ENCODE measurements at places on chromosomes 2 and 18.
A peak's percentile ranks its signal among the peaks of the same experiment; 100 is the strongest.

DNA sequence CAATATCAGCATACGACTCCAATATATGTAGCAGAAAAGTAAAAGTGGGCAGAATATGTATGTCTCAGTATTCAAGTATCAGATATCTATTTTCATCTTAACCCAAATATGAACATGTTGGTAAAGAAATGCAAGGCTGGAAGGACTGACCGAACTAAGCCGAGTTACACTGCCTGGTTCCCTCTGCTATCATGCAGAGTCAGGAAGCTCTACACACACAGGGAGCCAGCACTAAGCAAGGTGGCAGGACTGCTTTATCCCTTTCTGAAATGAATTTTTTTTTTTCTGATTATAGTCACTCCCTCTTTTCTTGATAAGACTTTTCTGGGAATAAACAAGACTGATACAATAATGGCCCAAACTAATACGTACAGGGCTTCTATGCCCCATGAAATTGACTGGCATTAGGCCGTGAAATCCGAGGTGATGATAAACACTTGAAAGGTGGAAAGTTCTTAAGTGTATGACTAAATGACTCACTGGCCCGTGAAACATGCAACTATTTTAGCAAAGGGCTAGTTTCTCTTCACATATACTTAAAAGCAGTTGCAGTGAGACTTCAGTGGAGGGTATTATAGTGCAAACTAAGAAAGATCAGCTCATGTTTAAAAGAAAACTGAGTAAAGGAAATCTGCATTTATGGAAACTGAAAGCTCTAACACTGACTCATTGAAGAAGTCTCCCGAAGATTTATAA lies 14.9 kb downstream of the DPP4 start:
- no peak for DNase-seq

GRCh38 chr2:11466307-11467128 lies 557 bp upstream of the E2F6 start:
- no peak for DNase-seq

DNA sequence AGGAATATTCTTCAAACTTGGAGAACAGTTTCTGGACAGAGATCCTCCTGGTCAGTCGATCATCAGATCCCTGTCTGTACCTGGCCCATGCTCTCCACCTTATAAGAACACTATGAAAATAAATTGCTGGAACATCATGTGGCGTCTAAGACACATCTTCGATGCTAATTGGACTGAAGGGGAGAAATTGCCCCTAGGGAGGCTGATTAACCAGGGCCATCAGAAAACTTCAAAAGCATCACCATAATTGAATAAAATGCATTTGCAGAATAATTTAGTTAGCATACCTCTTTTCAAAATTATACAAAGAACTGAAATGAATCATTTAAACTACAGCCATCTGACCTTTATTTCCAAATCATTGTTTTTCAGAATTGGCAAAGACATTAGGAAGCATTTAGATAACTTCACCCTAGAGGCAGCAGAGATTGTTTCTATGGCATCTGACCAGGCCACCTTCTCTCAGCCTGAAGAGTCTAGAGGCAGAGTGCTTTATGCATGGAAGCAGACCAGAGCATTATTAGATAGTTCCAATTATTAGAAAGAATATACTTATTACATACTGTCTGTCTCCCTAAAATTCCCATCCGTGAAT lies 48.9 kb upstream of the CNTNAP5 start:
- no peak for DNase-seq

DNA sequence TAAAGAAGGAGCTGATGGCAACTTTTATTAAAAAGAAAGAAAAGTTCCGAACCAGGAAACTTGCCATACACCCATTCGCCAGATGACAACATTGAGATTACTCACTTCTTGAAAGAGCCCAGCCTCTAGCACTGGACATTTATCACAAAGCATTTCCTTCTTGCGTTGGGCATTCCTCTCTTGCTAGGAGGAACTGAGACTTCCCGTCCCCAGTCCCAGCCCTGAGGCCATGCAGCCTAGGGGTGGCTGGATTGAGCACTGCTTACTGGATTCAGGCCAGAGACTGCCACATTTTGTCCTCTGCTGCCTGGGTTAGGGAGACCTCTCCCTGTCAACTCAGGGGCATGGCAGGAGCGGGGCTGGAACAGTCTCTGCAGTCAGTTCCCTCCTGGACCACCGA lies 80.1 kb downstream of the SDC1 start:
- no peak for DNase-seq

DNA sequence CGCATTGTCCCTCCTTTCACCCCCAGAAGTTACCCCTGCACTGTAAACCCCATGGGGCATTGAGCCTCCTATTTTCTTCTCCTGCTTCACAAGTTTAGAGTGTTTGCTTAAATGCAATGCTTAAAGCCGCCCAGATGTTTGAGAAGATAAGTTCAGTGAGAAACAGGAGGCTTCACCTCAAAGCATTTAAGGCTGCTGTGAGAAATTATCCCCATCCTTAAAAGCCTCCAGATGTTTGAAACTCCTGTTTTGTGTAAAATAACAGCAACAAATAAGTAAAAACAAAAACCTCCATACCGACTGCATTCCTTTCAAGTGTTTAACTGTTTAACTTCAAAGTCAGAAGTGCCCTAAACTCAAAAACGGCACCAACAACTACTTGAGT lies 81.8 kb downstream of the RTP5 start:
- DNase-seq = no peak

GRCh38 chr2:148201075-148202004 lies 180.4 kb downstream of the MBD5 start:
- peak; percentile 39 for DNase-seq

- DNase-seq = no peak
These were observed 63.8 kb downstream of the EML6 start for GRCh38 chr2:54787270-54787669.

GRCh38 chr2:129347486-129348217 lies 631.8 kb upstream of the RAB6C start:
- DNase-seq = no peak

DNA sequence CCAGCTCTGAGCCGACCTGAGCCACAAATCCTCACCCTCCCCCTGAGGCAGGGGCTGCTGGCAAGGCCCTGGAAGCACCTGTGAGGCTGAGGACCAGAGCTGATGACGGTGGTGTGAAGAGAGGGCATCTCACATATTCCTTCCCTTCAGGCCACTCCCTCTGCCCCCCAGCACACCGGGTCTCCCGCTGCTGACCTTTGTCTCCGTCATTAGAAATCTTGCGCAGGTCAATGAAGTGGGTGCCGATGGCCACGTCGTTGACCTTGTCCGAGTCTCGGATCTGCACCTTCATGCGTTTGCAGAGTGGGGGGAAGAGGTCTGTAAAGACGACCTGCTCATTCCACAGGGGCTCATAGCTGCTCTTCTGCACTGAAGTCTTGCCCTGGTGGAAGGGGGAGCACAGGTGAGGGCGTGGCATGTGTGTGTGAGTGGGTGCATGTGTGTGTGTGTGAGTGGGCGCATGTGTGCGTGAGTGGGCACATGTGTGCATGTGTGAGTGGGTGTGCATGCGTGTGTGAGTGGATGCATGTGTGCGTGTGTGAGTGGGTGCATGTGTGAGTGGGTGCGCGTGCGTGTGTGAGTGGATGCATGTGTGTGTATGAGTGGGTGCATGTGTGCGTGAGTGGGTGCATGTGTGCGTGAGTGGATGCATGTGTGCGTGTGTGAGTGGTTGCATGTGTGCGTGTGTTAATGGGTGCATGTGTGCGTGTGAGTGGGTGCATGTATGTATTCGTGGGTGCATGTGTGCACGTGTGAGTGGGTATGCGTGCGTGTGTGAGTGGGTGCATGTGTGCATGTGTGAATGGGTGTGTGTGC lies 4.5 kb upstream of the OTOF start:
- no peak for DNase-seq

DNA sequence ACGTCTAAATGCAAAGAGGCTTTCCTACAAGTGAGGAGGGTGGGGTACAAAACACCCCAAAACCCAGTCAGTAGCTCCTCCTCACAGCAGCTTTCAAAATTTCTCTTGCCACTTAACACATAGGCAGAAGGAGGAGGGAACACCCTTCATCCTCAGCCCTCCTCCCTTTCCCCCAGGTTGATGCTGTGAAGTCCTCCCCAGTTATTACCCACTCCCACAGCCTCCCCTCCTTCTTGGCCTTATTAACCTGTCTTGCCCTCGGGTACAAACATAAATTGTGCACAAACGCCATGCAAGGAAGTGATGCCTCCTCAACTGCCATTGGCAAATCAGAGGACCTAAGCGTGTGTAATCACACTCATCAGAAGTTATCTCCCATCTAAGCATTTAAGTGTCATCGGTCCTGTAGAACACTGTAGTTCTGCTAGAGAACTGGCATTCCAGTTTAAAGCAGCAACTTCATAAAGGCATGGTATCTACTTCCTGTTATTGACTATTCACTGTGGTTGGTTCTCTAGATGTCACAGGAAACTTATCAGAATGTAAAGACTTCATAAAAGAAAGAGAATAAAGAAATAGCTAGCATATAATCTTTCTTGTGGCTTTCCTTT lies at the start of gene DSC1:
Gene DSC1 (minus strand): TSS at position 32 of the 611 bp plus-strand sequence. CDS start 262 bp downstream, outside the sequence.
- no peak for DNase-seq

DNA sequence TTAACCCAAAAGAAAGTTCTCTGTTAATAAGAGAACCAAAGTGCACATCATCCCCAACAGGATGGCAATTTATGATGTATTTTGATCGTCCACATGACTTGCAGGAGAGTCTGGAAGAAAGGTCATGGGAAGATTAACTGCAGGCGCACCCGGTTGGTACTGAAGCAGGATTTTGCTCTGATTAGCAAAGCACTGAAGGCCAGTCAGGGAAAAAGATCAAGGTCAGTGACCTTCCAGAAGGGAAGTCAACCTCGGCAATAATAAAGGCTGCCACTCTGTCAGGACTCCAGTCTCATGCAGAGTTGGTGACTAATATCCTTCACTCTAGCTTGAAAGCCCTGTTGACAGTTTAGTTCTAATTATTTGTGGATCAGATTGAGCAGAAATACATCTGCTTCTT lies 432.7 kb upstream of the RAB12 start:
- no peak for DNase-seq

GRCh38 chr18:49368161-49368875 lies 92.1 kb downstream of the DYM start:
- DNase-seq = no peak

GRCh38 chr2:234075947-234076346 lies 25.4 kb downstream of the SPP2 start:
- DNase-seq = no peak

- DNase-seq = no peak
These were observed 195.9 kb downstream of the NEDD4L start for GRCh38 chr18:58239879-58240278.

DNA sequence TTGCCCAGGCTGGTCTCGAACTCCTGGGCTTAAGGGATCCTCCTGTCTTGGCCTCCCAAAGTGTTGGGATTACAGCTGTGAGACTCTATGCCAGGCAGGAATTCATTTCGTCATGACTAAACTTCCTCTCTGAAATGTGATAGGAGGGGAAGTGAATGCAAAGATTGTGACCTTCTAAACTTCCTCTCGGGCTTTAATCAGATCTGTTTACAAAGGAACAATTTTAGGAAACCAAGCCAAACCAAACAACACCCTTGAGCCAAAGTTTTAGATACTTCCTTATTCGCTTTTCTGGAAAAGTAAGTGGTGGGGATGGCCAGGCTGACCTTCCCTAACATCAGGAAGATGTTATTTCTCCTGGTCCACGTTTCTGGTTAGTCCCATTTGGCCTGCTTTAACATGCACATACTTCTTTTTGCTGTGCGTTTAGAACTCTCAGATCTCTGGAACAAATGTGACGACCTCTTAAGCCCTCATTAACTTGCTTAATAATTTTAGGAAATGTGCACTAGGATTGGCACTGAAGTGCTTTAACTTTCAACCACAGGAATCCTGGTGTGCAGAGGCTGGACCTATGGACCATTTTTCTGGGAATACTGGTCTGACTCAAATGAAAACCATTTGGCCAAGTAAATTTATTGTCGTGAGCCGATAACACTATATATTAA lies 33.2 kb upstream of the YES1 start:
- DNase-seq = no peak

- no peak for DNase-seq
These were observed 230.5 kb downstream of the ETAA1 start for GRCh38 chr2:67627456-67628207.

GRCh38 chr2:176056406-176056805 lies 27.4 kb downstream of the EVX2 start:
- DNase-seq = no peak

DNA sequence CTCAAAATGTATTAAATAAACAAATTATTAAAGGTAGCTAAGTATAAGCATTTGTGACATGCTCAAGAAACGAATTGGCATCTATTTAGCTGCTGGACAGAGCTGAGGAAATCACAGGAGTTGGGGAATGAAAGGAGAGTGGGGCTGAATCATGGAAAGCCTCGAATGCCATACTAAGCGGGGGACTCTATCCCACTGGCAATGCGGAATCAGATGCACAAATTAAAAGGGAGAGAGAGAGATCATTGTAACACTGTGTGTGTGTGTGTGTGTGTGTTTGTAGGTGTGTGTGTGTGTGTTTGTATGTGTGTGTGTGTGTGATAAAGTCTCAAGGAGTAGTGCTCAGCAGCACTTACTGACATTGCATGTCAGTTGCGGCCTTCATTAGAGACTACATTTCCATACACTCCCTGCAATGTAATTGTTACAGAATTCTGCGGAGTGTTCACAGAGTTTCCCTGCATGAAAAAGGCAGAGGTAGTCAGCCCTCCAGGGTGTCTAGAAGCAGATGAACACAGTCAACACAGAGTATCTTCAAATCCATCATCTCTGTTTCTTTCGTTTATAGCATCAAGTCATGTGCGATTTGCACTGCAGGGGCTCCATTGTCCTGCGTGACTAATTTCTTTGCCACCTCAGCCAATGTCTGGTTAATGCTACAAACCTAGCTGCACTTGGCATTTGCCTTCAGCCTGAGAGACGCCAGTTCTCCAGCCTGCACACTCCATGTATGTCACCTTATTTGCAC lies 111.7 kb upstream of the CYRIA start:
- DNase-seq = no peak

- DNase-seq = no peak
These were observed 10.7 kb downstream of the SPTBN1 start for GRCh38 chr2:54466870-54467269.

GRCh38 chr2:154556146-154556545 lies 142.3 kb upstream of the KCNJ3 start:
- DNase-seq = no peak

- DNase-seq = no peak
These were observed 47.3 kb downstream of the MAP4K4 start for GRCh38 chr2:101744832-101745231.

- no peak for DNase-seq
These were observed 213.5 kb downstream of the CYRIA start for GRCh38 chr2:16452123-16452522.

GRCh38 chr2:42103829-42104228 lies 56.0 kb downstream of the PKDCC start:
- no peak for DNase-seq

GRCh38 chr18:69969491-69969890 lies 21.8 kb upstream of the CD226 start:
- no peak for DNase-seq

GRCh38 chr2:49901202-49902065 lies 747.1 kb upstream of the FSHR start:
- DNase-seq = no peak

- no peak for DNase-seq
These were observed 414.4 kb upstream of the ACVR2A start for GRCh38 chr2:147430408-147430807.

Measured in endothelial cell (in vitro differentiated cells).